M059J (cell line): ENCODE measurements at places on chromosomes 7 and 10. TPM values are rescaled to one million over a fixed set of nuclear protein-coding genes. Genes with fewer than 3 reads are reported as not detected.

GRCh38 chr10:55400075-55400849, 599.2 kb upstream of the PCDH15 start:
- peak; percentile 1 for DNase-seq

The AFAP1L2 gene
- total RNA-seq: 0.44 and 1.7 TPM in 2 replicates

The FKBP6 gene
- not detected in 2 replicates for total RNA-seq

The NACAD gene
- total RNA-seq: 0.54 and 3.2 TPM in 2 replicates

The CPED1 gene
- 14.9 and 15.8 TPM in 2 replicates for total RNA-seq

DNA sequence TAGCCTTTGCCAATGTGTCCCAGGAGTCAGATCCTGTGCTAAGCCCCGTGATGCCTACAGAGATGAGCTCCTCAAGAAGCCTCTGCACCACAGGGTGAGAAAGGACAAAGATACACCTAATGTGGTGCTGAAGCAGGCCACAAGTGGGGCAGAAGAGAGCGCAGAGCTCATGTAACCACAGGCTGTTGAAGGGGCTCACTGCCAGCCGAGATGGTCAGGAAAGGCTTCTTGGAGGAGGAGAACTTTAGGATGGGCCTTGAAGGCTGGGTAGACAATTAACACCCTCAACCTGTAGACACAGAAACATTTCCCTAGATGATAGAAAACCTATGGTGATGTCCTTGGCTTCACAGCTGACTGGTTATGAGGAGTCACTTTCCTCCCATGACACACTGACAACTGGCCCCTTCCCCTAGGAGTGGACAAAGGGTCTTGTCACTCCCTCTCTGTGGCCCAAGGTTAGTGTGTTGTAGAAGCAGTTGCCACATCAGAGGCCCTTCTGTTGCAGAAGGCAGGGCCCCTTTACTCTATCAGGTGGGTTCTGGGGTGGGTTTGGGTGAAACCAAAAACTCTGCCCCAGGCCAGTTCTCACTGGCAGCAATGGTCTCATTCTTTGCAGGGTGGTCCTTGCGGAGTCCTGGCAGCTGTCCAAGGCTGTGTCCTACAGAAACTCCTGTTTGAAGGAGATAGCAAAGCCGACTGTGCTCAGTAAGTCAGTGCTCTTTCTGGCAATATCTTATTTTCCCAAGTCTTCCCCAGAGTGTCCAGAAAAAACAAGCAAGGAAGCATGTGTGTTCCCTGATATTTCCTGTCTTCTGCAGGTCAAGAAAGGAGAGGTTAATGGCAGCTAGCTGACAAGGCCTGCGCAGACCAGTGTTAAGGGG, 69.2 kb downstream of the MINDY4 start:
- no peak for DNase-seq

DNA sequence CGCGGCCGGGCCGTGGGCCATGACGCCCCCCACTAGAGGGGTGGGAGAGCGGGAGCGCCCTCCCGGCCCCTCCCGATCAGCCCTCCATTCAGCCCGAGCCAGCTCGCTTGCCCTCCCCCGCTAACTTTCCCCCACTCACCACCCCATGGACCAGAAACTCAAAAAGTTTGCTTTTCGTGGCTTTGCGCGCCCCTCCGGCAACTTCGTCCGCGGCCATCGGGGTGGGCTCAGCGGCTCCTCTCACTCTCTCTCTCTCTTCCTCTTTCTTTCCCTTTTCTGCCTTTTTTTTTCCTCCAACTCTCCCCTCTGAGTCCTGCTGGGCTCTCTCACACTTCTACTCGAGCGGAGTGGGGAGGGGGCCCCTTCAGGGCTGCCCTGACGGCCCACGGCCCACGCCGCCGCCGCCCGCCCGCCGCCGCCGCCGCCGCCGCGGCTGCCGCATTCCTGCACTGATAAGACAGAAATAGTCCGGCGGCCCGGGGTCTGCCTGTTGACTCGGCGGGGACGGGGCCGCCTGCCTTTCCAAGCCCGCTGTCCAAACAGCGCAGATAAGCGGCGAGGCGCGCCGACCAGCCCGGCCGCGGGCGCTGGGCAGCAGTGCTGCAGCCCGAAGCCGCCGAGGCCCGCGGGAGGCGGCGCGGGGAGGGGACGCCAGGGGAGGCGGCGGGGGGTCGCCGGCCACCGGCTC, at the start of gene SMARCD3:
Gene SMARCD3 (minus strand): TSS at position 349 of the 688 bp plus-strand sequence. CDS start 132 bp downstream, at position 217.
- peak; percentile 54 for DNase-seq

GRCh38 chr7:85041605-85042216, 145.1 kb downstream of the SEMA3D start:
- DNase-seq: peak; percentile 76

The SLC18A3 gene
- not detected in 2 replicates for total RNA-seq

GRCh38 chr10:117535298-117536071, 7.1 kb upstream of the EMX2 start:
- no peak for DNase-seq

The OR2A7 gene
- 0.07 and 0.98 TPM in 2 replicates for total RNA-seq

- DNase-seq: no peak
Measured at GRCh38 chr10:21297603-21298383, 227.7 kb downstream of the SKIDA1 start.

- DNase-seq: no peak
Measured at GRCh38 chr7:82594665-82595064, 151.1 kb upstream of the CACNA2D1 start.

- DNase-seq: no peak
Measured at GRCh38 chr7:114182837-114183236, 231.8 kb upstream of the FOXP2 start.
